Spinal cord (tissue), 10 donors: ENCODE measurements at places on chromosomes 2 and 18.

DNA sequence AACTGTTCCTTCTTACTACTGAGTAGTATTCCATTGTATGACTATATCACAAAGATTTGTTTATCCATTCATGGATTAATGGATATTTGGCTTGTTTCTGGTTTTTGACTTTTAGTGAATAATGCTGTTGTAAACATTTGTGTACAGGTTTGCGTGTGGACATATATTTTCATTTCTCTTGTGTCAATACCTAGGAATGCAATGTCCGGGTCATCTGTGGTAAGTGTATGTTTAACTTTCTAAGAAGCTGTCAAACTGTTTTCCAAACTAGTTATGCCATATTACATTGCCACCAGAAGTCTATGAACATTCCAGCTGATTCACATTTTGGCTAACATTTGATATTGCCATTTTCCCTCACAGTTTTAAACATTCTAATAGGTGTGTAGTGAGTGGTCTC, 29.1 kb upstream of the SLC16A14 start:
- DNase-seq = no peak

DNA sequence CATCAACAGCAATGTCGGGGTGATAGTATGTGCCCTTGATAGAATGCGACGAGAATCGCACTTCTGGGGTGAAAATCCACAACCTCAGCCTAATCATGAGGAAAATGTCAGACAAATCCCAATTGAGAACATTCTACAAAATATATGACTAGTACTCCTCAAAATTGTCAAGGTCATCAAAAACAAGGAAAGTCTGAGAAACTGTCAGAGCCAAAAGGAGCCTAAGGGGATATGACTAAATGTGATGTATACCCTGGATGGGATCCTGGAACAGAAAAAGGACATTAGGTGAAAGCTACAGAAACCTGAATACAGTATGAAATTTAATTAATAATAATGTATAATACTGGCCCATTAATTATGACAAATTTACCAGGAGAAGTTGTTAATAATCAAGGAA, 7.6 kb upstream of the CACNB4 start:
- DNase-seq = no peak

DNA sequence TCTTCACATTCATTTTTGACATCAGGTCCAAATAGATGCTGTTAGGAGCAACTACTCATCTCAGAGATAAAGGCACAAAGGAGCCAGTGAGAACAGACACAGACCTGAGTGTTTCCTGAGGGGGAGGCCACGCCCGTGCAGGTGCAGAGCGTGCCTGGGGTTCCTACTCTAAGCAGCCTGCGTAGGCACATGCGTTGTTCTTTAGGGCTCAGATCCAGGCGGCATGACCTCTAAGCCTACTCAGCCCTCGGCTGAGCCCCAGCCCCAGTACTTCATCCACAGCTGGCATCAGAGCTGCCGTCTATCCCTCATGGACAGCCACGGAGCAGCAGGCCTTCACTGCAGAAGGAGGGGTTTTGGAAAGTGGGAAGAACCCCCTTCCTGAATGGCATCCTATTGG, 54.9 kb upstream of the PXDN start:
- no peak for DNase-seq

- no peak for DNase-seq
Measured at GRCh38 chr2:159078443-159078842, 110.0 kb downstream of the TANC1 start.

- peak; percentile 79 for DNase-seq
Measured at GRCh38 chr2:118529908-118530599, 317.4 kb downstream of the EN1 start.

DNA sequence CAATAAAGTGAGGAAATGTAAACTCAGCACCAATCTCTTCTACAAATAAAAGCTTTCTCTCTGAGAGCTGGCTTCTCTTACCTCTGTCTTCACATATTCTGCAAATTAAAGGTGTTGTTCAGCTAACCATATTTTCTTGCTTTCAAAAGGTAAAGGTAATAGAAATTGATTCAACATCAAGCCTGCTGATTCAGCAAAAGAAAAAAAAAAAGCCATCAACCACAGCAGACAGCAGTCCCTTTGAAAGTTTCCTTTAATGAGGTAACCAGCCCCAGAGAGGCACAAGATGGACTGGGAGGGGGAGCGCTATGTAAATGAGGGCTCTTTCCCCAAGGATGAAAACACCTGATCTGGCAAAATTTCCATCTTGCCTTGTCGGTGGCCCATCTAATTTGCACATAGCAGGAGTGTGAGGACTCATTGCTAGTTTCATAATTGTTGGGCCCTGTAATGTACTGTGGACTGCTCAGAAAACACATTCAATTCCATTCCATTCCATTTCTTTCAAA, 154.9 kb upstream of the SOX11 start:
- no peak for DNase-seq

GRCh38 chr2:234191819-234192407, 141.4 kb downstream of the SPP2 start:
- DNase-seq = no peak

- DNase-seq = no peak
Measured at GRCh38 chr2:1632510-1632909, 111.8 kb downstream of the PXDN start.

- DNase-seq = no peak
Measured at GRCh38 chr18:35662293-35663062, 80.9 kb downstream of the GALNT1 start.

- DNase-seq = no peak
Measured at GRCh38 chr2:44267796-44268648, 7.3 kb upstream of the SLC3A1 start.

DNA sequence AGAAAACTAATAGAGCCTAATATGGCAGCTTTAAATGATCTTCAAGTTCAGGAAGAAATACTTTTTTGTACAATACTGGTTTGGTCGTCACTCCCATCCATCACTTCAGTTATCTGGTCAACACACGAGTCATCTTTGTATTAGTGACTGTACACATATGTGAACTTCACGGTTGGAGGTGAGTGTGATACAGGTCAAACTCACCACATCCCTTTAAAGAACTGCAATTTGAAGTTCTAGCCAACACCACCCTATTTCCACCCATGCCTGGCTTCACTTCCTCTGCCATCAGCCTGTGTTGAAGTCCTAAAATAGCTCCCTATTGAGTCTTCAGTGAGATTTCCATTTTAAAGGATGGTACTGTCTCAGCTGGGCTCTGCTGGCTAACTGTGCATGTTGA, 361.9 kb downstream of the TXNL1 start:
- DNase-seq = no peak

- DNase-seq = no peak
Measured at GRCh38 chr2:129464036-129464435, 515.4 kb upstream of the RAB6C start.

- DNase-seq = peak; percentile 62
Measured at GRCh38 chr2:138827426-138828054, 47.4 kb upstream of the NXPH2 start.

GRCh38 chr2:192202373-192202772, 7.6 kb upstream of the TMEFF2 start:
- DNase-seq = no peak

DNA sequence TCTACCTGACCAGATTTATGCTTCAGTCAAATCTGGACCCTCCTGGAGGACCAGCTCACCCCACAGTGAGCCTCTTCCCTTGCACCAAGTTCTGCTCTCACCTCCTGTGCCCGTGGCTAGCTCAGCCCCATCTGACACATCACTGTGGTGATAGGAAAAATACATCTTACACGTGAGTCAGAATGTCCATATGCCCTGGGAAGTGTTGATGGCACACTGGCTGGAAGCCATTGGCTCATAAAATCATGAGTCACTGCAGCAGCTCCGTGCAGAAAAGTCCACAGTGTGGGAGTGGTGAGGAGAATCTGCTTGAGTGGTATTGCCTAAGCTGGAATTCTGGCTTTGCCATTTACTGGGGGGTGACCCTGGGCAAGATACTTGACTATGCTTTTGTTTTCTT, 42.6 kb upstream of the RAPGEF4 start:
- no peak for DNase-seq

GRCh38 chr2:85988914-85989270, 100.1 kb upstream of the ST3GAL5 start:
- DNase-seq = no peak

GRCh38 chr2:1603059-1603458, 141.3 kb downstream of the PXDN start:
- DNase-seq = no peak

- no peak for DNase-seq
Measured at GRCh38 chr2:192814376-192814775, 619.6 kb upstream of the TMEFF2 start.

- no peak for DNase-seq
Measured at GRCh38 chr2:222797871-222798270, 63.0 kb upstream of the ACSL3 start.

DNA sequence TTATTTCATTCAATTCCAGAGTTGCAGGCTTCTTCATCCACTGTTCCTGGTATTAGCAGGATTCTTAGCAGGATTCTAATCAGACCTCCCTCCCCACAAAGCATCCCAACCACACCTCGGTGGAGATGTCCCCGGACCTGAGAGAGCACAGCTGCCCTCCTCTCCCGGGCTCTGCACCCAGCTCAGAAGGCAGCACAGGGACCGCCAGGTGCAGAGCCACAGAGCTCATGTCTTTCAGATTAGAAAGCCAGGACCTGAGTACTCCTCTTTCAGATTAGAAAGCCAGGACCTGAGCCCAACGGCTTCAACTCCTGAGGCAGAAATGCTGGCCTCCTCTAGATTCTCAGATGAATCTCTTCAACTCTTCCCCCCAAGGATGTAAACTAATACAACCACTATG, 152.3 kb downstream of the MYO5B start:
- no peak for DNase-seq

GRCh38 chr2:161147856-161148255, 12.4 kb upstream of the TANK start:
- DNase-seq = no peak

DNA sequence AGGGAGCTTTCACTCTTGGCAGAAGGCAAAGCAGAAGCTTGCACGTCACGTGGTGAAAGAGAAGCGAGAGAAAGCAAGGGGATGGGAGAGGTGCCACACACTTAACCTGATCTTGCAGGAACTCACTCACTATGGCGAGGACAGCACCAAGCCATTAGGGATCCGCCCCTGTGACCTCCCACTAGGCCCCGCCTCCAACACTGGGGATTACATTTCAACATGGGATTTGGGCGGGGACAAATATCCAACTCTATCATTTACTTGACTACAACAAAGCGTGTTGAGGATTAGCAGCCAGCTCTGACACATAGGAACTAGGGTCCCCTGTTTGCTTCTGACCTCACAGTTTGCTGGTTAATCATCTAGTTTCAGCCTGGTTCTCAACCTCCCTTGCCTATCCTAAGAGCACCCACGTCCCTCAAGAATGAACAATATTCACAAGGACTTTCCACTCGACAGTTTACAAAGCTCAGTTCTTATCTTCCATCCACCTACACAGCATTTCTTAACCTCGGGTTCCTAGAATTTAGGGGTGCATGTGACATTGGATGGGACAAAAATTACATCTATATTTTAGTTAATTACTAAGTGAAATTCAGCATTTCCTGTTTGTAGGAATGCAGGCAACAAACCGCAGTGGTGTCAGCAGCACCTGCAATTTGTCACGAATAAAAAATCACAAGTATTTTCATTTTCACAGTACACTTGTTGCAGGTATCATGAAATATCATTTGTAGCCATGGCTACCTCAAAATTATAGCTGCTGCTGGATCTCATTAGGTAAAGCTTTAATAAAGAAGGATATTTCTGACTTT, 36.0 kb downstream of the LBH start:
- DNase-seq = no peak

DNA sequence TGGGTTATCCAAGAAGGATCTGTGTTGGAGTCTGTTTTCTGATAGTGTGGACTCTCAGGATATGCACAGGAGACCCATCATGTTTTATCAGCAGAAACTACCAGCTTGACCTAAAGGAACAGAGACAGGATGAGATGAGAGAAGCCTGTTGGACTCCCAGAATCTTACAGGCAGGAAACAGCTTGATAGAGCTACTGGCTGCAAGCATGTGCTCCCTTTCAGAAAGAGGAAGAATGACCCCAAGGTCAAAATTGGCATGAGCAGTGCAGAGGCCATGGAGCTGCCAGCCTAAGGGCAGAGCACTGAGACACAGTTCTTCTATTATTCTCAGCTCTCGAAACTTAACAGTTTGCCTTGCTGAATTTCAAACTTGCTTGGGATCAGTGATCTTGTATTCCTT, 135.2 kb upstream of the NFATC1 start:
- no peak for DNase-seq
